Dorsolateral prefrontal cortex (tissue), 122 donors: ENCODE measurements at places on chromosomes 16 and 17. TPM values are rescaled to one million over a fixed set of nuclear protein-coding genes. Genes with fewer than 3 reads are reported as not detected.

COASY gene
- 64.7 TPM for total RNA-seq

HOXB1 gene
- total RNA-seq: not detected

GRCh38 chr17:56994009-56994792 lies 16.3 kb downstream of the SCPEP1 start:
- no peak for DNase-seq

- DNase-seq: no peak
These were observed 20.7 kb downstream of the MYBBP1A start for GRCh38 chr17:4534515-4534914.

GRCh38 chr16:57634171-57634570 lies 5.7 kb downstream of the ADGRG1 start:
- no peak for DNase-seq
